GM12878 (cell line): ENCODE measurements at places on chromosomes 6 and 20. TPM values are rescaled to one million over a fixed set of nuclear protein-coding genes. Genes with fewer than 3 reads are reported as not detected.

VWA7 gene
- 0.62 and 1.2 TPM in 2 replicates for polyA plus RNA-seq

- DNase-seq, result no peak
Observed at GRCh38 chr6:111829581-111829980, 43.7 kb downstream of the FYN start.

GRCh38 chr20:45459606-45460005 lies 9.9 kb upstream of the WFDC2 start:
- no peak for DNase-seq

SOBP gene
- polyA plus RNA-seq, result 0.31 and 0.72 TPM in 2 replicates

CST1 gene
- not detected in 2 replicates for polyA plus RNA-seq

COL10A1 gene
- polyA plus RNA-seq, result 0.18 and 0.27 TPM in 2 replicates

GRCh38 chr6:159279790-159280277 lies 110.6 kb downstream of the FNDC1 start:
- no peak for DNase-seq

DNA sequence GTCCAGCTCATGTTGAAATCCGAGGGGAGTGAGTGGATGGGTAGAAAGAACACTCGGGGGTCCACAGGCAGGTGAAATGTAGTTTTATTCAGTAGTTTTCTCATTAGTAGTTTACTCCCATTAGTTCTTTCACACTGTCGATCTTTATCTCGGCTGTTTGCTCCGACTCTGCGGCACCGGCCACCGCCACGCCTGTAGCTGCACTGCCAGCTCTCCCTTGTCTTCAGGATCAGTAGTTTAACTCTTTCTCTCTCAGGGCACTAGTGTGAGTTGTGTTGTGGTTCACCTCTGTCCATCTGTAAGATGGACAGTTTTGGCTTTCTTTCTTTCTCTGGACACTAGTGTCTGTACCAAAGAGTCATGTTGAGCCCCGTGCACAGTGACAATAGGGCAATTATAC lies 195.7 kb downstream of the LMBRD1 start:
- DNase-seq, result no peak

MAPK13 gene
- 45.1 and 46.6 TPM in 2 replicates for polyA plus RNA-seq

TMEM170B gene
- polyA plus RNA-seq, result 0.61 and 1.6 TPM in 2 replicates

PLCB4 gene
- not detected in 2 replicates for polyA plus RNA-seq
